CD4-positive, alpha-beta T cell treated with Interleukin-15 for 1 hour (primary cell): ENCODE measurements at places on chromosomes 11 and 22.

- no peak for DNase-seq
Observed at GRCh38 chr11:132838627-132839026, 693.7 kb downstream of the OPCML start.

GRCh38 chr11:95668131-95668530, 121.5 kb downstream of the FAM76B start:
- DNase-seq = no peak

- no peak for DNase-seq
Observed at GRCh38 chr11:107834995-107835394, 23.6 kb downstream of the SLC35F2 start.

DNA sequence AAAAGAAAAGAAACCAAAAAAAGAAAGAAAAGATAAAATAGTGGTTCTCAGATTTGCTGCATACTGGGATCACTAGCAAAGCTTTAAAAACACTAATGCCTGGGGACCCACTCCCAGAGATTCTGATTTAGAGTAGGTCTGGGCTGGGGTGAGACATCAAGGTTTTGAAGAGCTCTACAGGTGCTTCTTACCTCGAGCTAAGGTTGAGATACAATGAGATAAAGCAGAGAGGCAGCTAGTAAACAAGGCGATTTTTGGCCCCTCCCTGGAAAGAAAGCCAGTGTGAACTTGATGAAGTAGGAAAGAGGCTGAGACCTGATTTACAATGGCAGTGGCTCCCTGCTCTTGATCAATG, 327.6 kb upstream of the CCDC90B start:
- DNase-seq = no peak

- no peak for DNase-seq
Observed at GRCh38 chr11:7551571-7551970, 37.8 kb downstream of the PPFIBP2 start.

DNA sequence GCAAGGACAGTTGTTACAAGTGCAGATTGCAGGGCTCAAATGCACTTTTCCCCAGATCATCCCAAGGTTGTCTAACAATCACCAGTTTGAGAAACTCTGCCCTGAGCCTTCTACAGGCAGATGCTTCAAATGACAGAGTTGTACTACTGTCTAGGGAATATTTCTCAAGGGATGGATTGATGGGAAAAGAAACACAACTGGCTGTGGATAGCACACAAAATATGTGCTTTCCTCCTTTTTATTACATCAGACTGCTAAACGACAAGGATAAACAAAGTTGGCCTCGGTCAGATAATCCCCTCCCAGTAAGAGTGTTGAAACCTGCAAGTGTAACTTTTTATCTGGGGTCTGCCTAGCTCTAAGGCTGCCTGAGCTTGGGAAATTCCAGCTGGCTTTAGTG, 46.6 kb upstream of the SORL1-AS1 start:
- no peak for DNase-seq

DNA sequence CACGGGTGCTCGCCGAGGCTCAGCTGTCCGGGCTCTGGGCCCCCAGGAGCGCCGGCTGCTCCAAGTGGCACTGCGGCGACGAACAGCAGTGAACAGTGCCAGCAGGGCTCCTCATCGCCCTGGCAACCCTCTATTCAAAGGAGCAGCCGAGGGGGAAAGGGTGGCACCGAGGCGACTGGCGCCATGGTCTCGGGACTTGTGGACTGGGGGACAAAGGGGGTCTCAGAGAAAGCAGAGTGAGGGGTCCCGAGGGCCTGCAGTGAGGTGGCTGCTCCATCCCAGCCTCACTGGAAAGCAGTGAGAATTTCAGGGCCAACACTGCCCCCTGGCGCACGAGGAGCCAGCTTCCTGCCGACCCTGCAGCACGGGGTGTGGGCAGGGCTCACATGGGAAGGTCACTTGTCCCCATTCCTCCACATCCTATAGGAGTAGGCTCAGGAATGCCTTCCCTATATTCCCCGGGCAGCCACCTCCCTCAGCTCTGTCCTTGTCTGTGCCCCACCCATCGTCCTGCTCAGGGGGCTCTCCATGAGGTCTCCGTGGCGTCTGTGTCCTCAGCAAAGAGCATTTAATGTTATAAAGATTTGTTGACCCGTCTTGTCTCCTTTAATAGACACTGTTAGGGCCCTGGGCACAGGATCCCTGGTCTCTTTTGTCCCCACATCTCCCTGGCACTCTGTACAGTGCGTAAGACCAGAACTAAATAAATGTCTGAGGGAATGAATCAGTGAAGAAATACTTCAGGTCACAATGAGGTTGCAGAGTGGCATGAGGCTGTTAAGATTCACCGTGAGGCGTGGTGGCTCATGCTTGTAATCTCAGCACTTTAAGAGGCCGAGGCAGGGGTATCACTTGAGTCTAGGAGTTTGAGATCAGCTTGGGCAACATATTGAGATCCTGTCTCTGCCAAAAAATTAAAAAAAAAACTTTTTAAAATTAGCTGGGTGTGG, 26.4 kb downstream of the LRFN4 start:
- peak; percentile 47 for DNase-seq

- no peak for DNase-seq
Observed at GRCh38 chr22:25956801-25957200, 212.5 kb upstream of the SEZ6L start.

DNA sequence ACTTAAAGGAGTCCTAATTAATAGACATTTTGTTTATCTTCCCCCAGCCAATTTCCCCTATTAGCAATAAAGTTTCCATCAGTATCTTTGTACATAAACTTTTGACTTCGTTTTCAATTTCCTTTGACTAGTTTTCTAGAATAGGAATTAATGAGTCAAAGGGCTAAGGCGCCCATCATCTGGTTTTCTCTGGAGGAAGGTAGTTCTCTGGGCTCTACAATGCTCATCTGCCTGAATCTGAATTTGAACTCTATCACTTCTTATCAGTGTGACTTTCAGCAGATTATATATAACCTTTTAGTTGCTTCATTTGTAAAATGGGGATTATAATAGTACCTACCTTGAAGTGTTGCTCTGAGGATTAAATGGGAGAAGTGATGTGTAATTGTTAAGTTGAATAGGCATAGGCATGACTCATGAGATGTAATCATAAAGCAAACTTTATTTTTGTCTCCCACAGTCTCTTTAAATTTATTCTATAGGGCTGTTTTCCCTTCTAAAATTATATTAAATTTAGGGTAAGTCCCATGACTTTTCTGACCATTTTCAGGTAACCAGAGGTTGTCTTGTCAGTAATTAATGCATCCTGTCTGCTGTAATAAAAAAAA, 5.8 kb upstream of the TUB start:
- DNase-seq = no peak

DNA sequence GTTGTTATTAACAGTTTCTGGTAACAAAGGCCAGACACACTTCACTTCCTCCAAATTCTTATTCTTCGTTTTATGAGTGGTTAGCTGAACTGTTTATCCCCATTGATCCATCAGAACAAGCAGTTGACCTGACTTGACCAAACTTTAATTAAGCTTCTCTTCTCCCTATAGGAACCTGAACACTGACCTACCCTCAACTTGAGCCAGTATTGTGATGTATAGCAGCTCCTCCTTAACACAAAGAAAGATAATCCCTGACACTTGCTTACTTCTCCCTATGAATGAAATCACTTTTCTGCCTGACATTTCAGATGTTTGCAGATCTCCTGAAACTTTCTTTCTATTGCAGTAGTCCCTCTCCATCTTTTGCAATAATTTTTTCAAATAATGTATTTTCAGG, 41.9 kb downstream of the ANO5 start:
- DNase-seq = no peak

- DNase-seq = no peak
Observed at GRCh38 chr11:72391638-72392423, 42.5 kb downstream of the CLPB start.

- no peak for DNase-seq
Observed at GRCh38 chr11:107898270-107898669, 30.0 kb upstream of the RAB39A start.

DNA sequence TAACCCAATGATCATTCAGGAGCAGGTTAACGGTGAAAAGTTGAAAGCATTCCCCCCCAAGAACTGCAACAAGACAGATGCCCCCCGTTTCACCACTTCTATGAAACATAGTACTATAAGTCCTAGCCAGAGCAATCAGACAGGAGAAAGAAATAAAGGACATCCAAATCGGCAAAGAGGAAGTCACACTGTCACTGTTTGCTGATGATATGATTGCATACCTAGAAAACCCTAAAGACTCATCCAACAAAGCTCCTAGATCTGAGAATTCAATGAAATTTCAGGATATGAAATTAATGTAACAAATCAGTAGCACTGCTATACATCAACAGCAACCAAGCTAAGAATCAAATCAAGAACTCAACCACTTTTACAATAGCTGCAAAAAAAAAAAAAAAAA, 32.8 kb downstream of the PIWIL3 start:
- DNase-seq = no peak

DNA sequence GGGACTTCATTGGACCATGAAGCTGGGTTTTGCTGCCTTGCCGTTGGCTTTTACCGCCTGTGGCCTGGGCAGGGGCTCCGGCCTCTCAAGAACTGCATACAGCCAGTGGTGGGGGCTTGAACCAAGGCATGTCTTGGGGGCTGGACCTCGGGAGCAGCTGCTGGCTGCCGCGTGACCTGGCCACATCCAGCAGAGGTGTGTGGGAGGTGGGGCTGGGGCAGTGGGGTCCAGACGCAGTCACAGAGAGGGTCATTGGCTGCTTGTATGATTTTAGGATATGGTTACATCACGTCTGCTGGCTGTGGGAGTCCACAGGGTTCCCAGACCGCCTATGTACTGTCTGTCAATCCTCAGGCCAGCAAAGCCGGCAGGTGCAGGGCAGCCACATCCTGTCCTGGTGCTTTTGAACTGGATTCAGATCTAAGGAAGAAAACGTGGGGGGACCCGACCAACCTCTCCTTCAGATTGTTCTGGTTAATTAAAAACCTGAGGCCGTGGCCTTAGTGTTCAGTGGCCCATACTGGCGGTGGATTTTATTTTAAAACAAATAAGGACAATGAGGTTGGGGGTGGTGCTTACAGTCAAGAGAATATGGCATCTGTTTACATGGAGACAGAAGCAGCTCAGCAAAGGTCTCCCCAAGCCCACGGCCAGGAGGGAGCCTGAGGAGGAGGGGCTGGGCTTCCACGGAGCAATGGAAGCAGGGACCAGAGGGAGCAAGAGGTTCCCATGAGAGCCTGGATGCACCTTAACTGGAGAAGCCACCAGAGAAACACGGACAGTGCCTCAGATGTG, 426.0 kb downstream of the TBC1D22A start:
- peak; percentile 7 for DNase-seq

- DNase-seq = peak; percentile 87
Observed at GRCh38 chr22:17781319-17782031, 7.2 kb upstream of the BID start.

GRCh38 chr11:94558468-94558867, 8.7 kb upstream of the PIWIL4 start:
- DNase-seq = no peak

- DNase-seq = no peak
Observed at GRCh38 chr11:85685820-85686459, at the start of gene CCDC89. CCDC89 (minus strand) TSS chr11:85686195; CDS start chr11:85686130, 65 bp downstream.

- DNase-seq = no peak
Observed at GRCh38 chr11:11657218-11657955, 35.6 kb upstream of the GALNT18 start.

DNA sequence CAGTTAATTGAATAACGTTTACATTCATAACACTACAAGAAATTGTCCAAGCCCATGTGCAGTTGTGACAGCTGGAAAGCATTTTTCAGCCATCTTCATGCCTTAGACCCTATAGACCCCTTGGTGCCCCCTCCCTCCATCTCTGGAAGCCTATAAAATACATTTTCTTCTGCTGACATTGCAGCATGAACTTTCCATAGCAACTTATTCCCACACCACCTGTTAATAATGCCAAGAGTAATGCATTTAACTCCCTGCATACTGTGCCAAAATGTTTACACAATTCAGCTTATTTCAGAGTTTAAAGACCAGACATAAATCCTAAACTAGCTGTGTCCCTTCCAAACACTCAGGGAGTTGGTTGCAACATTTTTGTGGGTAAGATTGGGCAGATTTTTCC, 143.0 kb upstream of the ARHGAP20 start:
- DNase-seq = no peak

DNA sequence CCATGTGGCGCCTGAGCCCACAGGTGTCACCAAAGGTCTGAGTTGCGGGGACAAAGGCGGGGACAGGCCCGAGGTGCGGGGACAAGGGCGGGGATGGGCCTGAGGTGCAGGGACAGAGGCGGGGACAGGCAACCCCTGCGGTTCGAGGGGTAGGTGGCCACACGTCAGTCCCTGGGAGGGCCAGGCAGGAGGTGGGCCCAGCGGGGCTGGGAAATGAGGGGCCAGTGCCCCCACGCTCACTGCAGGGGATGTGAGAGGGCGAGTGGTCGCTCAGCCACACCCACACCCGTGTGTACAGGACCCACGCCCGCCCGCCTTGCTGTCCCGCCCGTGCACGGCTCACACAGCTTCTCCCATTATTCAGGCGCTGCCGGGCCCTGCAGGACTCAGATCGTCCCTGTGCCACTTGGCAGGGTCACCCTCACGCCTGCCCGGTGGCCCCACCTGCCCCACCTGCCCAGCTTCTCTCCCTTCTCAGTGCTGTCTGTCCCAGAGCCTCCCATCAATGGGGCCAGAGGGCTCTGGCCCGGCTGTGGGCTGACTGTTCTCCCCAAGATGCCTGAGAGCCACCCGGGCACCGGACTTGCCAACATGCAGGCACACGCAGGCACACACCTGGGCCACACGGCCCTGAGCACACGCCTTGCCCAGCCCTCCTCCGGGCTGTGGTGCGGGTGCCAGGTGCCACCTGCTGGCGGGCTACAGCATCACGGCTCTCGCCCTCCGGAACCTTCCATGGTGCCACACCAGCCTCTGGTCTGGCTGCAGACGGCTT, 14.2 kb upstream of the MUC6 start:
- peak; percentile 67 for DNase-seq

GRCh38 chr11:71307811-71308645, 55.7 kb upstream of the SHANK2 start:
- DNase-seq = no peak

- no peak for DNase-seq
Observed at GRCh38 chr11:90120191-90120590, 14.3 kb upstream of the NAALAD2 start.

- DNase-seq = no peak
Observed at GRCh38 chr11:130574740-130575139, 126.3 kb downstream of the ADAMTS15 start.

GRCh38 chr11:2947744-2948143, 18.5 kb upstream of the PHLDA2 start:
- no peak for DNase-seq

DNA sequence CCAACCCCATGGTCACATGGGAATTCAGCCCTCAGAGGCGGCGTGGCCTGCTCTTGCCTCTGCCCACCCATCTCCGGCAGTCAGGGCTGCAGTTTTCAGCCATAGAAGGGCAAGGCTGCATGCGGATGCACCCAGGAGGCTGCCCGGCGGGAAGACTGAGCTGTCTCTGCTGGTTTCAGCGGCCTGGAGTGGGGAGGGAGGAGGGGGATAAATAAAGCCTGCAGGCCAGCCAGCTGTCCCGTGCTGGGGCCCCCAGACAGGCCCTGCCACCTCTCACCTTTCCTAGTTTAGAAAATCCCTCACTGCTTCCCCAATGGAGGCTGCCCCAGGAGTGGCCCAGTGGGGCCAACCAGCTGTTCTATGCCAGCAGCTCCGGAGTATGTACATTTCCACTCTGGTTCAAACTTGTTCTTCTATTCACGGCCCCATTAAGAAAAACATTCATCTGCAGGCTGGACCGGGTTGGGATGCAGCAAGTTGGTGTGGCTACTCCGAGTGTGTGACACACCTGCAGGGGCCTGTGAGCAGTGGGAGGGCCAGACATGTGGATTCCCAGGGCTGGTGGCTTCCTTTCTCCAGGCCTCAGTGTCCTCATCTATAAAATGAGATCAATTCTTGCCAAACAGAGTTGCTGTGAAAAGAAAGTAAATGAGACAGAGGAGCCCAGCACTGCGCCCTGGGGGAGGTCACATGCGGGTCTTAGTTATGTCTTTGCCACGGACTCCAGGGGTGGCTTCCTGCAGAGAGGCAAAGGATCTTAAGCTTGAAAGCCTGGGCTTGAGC, 5.0 kb downstream of the MICALL1 start:
- no peak for DNase-seq
